ENCODE measurements at places on chromosomes 1 and 21.
A peak's percentile ranks its signal among the peaks of the same experiment; 100 is the strongest.

DNA sequence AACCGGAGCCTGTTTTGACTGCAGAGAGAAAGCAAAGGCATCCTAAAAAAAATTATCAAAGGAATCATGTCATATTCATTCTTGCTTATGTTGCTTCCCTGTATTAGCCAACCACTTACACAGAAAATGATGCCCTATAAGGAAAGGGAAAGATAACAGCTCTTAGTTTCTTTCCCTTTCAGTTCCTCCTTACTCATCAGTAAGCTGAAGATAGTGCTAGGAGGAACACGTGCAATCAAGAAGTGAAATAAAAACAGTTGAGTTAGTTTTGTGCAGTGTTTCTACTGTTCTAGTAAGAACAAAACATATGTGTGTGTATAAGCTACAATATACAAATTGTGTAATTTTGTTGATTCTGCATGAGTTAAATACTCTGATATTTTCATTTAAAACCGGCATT lies 45.3 kb upstream of the MTF2 start:
- DNase-seq, result no peak

GRCh38 chr1:38063616-38064015 lies 17.0 kb upstream of the POU3F1 start:
- DNase-seq, result no peak

DNA sequence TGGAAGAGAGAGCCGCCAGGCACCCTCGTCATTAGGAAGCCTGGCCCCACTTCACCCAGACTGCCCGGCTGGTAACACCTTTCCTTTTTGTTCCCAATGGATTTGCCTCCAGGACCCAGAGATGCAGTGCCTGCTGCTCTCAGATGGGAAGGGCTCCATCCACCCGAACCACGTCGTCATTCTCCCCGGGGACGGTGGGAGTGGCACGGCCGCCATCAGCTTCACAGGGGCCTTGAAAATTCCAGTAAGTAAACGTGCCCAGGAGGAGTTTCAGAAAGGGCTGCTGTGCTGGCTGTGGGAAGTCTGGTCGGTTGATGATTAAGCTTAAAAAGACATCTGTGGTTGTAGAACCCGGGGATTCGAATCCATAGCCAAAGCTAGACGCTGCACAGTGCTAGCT lies 45.2 kb downstream of the SLC37A1 start:
- no peak for DNase-seq

- DNase-seq, result no peak
Measured at GRCh38 chr1:181817091-181817490, 244.4 kb downstream of the ZNF648 start.

DNA sequence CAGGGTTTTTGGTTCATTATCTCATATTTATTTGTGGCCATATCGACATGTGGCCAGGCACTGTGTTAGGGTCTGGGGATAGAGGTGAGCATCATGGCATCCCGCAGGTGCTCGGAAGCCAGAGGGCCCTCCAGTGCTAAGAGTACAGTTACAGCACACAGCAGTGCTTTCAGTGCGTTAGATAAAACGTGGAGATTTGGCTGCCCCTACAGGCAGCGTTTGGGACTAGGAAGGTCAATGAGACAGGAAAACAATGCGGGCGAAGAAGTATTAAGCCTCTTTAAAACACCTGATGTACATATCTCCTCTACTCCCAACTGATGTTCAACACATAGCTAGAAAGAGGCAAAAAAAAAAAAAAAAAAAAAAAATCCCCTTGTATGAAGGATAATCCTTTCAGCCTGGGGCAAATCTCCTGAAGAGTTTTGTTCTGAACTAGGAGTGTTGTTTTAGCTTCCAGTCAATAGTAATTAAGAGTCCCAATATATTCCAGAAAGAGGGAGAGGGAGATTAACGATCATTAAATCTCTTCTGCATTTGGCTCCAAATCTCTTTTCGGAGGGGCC lies 80.1 kb downstream of the CAPZB start:
- no peak for DNase-seq

DNA sequence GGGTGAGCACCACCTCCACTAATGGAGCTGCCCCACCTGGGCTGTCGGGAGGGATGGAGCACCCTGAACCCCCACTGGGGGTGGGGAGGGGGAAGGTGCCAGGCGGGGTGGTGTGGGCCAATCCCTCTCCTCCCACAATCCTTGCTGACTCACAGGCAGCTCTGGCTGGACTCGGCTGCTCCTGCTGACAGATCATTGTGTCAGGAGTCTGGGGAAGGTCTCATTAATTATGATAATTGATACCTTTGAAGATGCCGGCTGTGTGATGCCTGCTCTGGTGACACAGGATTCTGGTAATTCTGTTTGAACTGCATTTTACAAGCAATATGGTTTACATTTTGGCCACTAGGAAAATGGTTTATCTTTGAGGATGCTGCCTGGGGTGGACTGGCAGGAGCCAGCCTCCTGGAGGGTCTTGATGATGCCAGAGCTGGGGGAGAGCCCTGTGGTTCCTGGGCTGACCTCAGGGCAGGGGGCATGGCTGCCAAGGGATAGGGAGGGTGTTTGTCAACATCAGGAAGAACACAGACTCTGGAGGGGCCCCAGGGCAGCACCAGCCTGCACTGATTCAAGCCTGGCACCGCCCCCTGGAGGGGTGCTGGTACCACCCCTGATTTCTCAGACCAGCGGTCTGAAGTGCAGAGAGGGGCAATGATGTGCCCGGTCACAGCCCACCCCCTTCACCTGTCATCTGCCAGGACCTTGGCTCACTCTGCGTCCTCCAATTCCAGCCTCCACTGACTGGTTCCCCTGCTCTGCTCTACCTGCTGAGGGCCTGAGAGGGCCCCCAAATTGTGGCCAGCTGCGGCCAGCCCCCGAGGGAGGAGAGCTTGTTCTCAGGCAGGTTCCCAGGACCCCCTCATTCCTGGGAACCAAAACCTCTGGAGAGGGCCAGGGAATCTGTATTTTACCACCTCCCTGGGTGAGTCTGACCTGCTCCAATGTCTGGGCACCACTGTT lies 338.8 kb downstream of the MATN1 start:
- DNase-seq, result no peak

GRCh38 chr1:116332451-116332850 lies 40.6 kb upstream of the ATP1A1 start:
- DNase-seq, result no peak

DNA sequence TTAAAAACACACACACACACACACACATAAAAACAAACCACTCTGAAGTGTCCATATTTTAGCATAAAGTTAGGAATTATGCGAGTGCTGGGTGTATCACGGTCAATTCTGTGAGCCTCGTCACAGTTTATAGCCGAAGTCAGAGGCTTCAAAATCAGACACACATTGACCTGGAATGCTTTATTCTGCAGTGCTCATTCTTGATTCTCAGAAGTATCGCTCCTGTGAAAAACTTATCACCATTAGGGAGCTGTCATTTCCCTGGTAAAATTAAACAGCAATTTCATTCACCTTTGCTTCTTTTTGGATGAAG lies 8.7 kb upstream of the IRF2BP2 start:
- peak; percentile 84 for DNase-seq

GRCh38 chr21:32578107-32578691 lies 7.1 kb downstream of the TCP10L start:
- DNase-seq, result no peak

DNA sequence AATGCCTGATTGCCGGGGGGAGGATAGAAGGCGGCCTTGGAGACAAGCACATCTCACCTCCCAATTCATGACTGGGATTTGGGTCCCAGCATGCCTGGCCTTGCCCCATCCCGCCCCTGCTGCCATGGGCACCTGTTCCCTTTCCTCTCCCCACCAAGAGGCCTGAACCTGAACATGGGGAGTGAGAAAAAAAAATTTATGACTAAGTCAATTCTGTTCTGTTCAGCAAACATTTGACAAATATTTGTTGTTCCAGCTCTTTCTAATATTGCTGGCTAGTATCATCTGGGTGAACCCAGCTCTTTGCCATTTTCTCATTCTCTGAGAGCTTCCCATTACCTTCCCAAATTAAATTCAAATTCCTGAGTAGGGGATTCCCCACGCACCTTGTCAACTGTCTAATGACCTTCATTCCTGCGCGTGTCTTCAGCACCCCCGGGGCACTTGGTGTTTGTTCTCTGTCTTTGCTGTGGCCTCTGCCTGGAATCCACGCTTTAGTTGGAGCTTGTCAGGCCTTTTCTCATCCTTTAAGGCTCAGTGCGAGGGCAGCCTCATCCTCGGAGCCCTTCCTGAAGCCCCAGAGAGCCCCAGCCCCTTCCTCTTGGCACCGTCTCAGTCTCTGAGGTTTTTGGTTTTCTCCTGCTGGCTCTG lies 42.8 kb downstream of the ARHGEF10L start:
- no peak for DNase-seq

DNA sequence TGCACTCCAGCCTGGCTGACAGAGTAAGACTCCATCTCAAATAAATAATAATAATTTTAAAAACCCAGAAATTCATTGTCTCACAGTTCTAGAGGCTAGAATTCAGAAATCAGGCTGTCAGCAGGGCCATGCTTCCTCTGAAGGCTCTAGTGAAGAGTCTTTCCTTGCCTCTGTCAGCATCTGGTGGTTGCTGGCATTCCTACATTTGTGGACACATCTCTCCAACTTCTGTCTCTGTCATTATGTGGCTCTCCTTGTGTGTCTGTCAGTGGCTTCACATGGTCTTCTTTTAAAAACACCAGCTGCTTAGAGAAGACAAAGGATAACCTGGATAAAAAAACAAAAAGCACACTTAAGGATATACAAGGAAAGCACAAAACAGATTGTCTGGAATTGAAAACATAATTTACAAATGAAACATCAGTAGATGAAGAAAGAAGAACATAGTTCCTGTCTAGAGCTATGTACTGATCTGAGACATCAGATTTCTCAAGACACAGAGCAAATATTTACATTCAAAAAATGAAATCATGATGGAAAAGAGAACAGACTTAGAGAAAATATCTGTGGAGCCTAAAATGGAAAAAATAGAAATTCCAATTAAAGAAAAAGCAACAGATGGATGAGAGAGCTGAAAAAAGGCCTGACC lies 32.7 kb upstream of the ASB17 start:
- DNase-seq, result no peak

GRCh38 chr1:94379615-94380014 lies 38.6 kb upstream of the ABCD3 start:
- DNase-seq, result no peak

DNA sequence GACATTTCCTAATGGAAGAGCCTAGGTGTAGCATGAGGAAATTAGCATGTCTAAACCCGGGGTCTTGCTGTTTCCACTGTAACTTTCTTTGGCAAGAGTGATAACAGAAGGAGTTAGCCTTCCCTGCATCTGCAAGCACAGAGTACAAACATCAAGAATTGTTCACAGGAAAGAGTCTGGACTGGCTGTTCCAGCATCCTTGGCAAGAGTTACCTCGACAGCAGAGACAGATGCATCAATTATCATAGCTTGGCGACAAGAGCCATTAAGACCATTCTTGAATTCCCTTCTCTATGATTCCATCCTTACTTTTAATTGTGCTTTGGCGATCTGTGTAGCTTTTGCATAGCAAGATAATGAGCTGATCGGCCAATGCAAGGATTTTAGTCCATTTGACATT lies 82.8 kb upstream of the RALGPS2 start:
- DNase-seq, result no peak

- DNase-seq, result no peak
Measured at GRCh38 chr1:184176058-184176457, 124.5 kb downstream of the TSEN15 start.

DNA sequence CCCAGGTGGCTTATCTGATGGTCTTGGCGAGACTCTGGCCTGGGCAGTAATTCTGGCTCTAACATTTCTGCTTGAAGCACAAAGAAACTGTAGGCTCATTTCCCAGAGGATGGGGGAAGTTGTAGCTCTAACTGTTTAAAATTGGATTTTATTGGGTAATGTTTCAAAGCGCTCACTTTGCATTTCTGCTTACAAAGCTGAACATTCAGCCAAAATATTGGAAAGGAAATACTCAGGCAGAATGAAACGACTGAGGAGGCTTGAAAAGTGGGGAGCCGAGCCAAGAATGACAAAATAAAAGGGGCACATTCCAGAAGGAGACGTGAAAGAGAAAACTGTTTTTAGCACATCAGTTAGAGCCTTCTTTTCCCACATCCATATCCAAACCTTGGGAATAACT lies 202.6 kb downstream of the GRIK1 start:
- no peak for DNase-seq

- no peak for DNase-seq
Measured at GRCh38 chr1:228289996-228290881, 82.4 kb downstream of the OBSCN start.

DNA sequence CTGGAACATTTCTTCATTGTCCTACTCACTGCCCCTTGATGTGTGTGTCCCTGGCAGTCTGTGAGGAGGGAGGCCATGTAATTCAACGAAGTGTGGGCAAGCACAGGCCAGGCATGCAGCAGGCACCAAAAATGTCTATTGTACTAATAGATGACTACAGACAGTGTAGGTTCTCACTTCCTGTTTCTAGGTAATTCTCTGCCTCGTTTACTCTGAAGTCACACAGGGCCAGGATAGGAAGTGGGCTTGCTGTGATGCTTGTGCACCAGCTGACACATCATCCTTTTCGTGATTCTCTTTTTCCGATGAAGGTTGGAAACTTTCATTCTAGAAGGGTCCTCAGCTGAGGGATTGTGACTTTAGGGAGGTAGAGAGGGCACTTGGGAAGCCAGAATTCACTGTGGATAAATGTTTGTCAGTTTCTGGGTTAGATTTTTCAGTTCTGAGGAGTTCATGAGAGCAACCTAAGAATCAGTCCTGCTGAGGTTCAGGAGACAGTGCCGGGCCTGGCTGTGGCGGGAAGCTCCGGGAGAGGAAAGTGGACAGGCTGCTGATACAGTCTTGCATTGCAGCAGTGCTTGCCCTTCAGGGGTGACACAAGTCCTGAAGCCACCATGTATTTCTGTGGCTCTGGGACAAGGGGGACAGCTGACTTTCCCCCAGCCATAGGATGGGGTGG lies 4.3 kb upstream of the CSF1 start:
- DNase-seq, result no peak

GRCh38 chr1:172155766-172156165 lies 264.7 kb upstream of the C1orf105 start:
- no peak for DNase-seq

GRCh38 chr1:95384567-95384966 lies 150.6 kb downstream of the RWDD3 start:
- no peak for DNase-seq

GRCh38 chr21:38377165-38378088 lies 120.6 kb downstream of the KCNJ15 start:
- DNase-seq, result no peak

DNA sequence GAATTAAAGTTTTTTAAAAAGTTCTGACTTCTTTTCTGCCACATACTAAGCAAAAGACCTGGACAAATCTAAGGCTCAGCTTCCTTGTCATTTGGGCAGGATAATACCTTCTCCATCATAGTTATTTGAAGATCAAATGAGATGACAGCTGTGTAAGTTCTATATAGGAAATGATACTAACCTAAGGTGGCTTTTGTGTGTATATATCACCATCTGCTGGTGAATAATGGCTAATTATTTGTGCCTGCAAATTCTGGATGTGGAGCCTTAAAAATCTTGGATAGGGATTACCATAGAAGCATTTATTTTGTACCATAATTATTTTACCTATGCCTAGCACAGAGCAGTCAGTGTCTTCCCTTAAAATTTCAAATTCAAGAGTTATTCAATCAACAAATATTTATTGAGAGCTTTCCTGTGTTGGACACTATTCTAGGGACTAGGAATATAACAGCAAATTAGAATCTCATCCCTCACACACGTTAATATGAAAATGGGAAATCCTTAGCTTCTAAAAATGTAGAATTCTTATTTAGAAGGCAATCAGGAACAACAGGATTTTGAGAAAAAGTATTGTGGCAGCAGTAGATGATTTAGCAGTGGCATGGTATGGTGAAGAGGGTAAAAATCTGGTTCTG lies 89.8 kb downstream of the TMEM200B start:
- DNase-seq, result no peak

GRCh38 chr1:8179132-8179793 lies 138.7 kb upstream of the SLC45A1 start:
- DNase-seq, result no peak

All from SJSA1 (cell line).